ENCODE measurements at places on chromosomes 4 and X.
A peak's percentile ranks its signal among the peaks of the same experiment; 100 is the strongest.

DNA sequence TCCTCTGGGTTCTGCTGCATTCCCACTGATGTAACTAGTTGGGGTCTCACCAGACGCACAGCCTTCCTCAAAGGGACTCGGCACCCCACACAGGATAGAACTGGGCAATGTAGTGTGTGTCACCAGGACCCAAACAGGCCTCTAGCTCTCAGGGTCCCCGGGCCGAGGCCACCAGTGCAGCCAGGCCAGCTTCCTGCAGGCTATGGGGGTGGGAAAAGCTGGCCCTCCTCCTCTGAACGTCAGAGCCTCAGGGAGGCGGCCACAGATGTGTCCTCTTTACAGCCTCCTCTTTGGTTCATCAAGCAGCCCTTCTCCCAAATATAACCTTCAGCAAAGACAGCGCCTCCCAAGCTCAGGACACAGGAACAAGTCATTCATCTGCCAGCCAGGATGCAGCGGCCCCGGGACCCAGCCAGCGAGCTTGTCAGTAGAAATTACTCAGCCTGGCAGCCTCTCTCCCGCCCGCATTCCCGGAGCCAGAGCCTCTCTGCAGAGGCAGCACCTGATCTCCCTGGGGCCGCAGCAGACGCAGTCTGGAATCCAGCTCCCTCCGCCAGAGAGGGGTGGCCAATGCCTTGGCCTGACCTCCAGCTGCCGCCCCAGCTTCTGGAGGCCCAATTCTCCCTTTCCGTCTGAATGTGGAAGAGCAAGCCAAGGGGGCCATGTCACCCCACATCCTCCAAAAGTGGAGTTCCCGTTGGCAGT, 288.5 kb downstream of the FBXW7 start:
- no peak for DNase-seq

DNA sequence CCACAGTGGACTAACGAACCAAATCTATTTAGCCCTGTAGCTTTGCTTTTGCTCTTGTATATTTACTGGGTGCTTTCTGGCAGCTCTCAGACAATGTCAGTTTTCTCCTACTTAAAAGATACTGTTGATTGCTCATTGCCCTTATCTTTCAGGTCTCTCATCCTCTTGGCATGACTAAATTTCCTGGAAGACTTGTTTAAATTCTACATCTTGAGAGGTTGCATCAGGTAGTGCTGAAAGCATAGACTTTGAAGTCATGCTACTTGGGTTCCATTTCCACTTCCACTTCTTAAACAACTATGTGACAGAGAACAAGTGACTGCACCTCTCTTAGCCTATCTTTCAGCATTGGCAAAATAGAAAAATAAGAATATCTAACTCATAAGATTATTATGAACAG, 8.4 kb downstream of the TDO2 start:
- DNase-seq, result no peak

DNA sequence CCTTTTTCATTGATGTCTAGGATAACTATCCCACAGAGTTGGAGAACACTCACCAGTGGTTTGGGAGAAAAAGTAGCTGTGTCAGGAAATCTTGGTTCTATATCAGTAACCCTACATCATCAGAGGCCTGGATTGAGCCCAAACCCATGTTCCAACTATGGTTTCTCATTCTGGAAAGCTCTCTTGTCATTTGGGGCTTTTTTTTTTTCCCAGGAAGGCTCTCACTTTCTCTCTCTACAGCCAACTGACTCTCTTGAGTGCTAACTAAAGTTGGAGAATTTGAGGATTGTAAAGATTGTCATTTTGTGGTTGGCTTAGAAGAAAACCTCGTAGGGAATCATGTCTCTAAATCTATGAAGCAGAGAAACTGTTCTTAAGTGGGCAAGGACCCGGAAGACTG, 228.2 kb upstream of the DIPK2B start:
- no peak for DNase-seq

GRCh38 chr4:142752202-142752786, 93.8 kb downstream of the INPP4B start:
- no peak for DNase-seq

- DNase-seq, result peak; percentile 30
Observed at GRCh38 chrX:31323658-31324057, 251.8 kb upstream of the FTHL17 start.

- no peak for DNase-seq
Observed at GRCh38 chr4:125041372-125041930, 273.3 kb upstream of the FAT4 start.

DNA sequence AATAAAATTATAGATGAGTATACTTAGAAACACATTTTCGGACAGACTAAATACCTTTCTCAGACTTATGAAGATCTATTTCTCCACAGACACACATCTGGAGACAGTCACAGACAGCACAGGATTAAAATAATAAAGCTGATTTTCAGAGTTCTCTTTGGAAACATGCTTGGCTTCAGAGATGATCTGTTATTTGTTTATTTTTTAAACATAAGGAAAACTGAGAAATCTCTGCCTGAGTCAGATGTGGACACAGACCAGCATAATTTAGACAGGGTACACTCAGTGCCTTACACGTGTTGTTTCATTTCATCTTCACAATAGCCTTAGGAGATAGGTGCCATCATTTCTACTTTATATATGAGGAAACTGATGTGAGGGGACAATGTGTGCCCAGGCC, 92.1 kb downstream of the SLC9A7 start:
- DNase-seq, result no peak

DNA sequence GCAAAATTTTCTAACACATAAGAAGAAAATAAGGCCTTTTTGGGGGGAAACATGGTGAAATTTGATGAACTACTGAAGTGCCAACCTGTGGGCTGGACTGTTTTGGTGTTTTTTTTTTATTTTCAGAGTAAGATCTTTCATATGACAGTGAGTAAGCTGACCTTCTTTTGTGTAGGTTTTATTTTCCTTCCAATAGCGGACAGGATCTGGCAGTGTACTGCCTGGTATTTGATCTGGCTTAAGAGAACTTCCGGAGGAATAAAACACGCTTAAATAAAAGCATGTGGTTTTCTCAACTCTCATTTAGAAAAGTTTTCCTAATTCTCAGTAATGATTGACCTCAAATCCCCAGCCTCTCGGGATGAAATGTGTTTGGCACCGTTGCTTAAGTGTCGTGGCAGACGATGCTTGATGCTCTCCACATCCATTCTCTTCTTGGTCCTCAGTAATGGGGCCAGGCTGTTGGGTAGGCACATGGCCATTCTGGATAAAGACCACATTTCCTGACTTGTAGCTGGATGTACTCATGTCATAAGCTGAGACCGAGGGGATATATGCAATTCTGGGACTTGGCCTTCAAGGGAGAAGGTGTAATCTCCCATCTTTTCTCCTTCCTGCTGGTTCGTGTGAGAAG, 65.6 kb upstream of the PDLIM3 start:
- DNase-seq, result no peak

GRCh38 chr4:1502976-1503375, 96.7 kb upstream of the NKX1-1 start:
- no peak for DNase-seq

DNA sequence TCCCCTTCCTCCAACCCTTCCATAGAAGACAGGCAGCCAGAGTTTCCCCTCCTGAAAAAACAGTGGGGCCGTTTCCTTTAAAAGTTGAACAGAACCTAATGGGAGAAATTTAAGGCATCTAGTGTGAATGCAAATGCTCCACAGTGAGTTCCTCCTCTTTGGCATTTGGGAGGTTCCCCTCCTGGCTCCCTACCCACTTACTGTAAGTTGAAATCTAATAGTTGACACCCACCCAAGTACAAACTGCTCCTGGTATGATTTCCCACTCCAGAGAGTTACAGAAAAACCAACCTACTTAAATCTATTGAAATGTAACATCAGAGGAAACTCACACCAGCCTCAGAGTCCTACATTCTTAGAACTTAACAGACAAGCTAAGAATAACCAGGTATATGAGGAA, 17.6 kb downstream of the ENPEP start:
- no peak for DNase-seq

DNA sequence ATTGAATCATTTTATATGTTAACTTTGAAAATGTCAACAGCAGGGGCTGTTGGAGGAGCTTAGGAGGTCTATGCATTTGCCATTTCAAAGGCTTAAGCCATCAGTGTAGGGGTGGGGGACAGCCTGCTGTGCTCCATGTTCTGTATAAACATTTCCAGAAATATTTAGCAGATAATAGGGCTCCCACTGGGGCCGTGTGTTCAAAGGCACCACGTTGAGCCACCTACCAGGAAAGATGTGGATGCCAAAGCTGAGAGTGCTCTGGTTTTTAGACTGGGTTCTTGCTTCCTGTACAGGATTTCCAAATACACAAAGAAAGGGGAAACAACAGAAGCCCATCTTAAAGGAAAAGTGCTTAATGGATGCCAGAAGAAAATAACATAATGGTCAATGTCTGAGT, 219.5 kb downstream of the CENPC start:
- no peak for DNase-seq

DNA sequence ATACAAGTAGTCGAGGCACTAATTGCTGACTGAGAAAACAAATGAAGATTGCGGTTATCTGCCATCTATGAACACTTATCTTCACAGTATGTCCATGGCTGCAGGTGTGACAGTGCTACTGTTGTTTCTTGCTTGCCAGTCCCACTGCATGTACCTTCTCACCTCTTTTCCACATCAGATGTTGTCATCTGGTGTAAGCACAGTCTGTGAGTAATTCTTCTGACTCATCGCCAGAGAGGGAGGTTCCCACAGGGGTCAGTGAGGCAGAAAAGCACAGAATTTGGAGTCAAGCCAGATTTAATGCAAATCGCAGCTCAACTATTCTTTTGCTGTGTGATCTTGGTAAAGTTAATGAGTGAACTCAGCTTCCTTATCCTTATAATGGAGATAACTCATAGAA, 144.4 kb downstream of the GLRA2 start:
- peak; percentile 33 for DNase-seq

- peak; percentile 31 for DNase-seq
Observed at GRCh38 chr4:145618210-145618931, 814 bp upstream of the MMAA start.

DNA sequence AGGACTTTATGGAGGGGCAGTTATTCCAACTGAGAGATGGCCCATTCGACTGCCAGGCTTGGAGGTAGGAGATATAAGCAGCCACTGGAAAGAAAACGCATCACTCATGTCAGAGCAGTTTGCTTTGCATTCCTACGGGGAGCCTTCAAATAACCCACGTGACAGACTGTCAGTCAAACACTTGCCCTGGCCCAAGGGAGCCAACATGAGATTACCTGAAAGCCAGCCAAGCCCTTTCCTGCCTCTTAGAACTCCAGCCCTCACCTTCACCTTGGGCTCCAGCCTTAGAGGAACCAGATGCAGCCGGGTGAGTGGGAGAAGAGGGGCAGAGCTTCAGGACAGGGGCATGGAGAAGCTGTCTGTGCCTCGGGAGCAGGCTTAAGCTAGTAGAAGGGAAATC, 95.3 kb upstream of the CXCL13 start:
- DNase-seq, result no peak

DNA sequence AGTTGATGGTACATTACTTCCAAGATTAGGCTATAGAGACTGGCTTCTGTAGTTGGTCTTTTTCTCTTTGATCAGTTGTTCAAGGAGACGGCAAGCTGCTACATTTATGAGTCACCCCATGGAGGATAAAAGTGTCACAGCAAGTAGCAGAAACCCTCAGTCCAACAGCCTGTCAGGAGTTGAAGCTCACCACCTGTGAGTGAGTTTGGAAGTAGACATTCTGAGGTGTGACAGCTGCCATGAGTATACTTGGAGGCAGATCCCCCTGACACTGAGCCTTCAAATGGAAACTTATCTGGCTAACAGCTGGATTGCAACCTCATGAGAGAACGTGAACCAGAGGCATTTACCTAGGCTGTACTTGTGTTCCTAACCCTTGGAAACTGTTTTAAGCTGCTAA, 68.0 kb downstream of the CCNG2 start:
- DNase-seq, result no peak

GRCh38 chr4:162274354-162274753, 110.6 kb upstream of the FSTL5 start:
- no peak for DNase-seq

DNA sequence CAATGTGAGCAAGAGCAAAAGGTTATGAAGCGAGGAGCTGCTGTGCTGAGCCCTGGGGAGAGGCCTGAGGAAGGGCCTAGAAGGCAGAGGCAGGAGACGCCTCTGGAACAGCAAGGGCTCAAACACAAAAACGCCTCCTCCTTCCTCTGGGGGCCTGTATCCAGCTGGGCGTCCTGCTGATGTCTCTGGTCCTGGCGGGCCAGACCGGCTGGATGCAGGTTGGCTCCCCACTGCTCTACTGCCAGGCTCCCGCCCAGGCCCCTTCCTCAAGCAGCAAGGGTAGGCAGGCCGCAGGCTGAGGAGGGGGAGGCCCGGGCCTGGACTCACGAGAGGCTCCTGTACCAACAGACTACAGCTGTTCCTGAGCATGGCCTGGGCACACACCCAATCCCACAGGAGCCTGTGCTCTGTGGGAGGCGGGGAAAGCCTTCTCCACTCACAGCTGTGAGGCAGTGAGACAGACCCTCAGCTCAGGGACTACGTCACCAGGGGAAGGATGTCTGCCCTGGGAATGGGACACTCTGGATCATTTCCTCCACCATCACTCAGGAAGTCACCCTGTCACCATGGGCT, 2.3 kb downstream of the HAUS7 start:
- DNase-seq, result no peak

- no peak for DNase-seq
Observed at GRCh38 chr4:38514465-38515146, 149.4 kb upstream of the KLF3 start.

- no peak for DNase-seq
Observed at GRCh38 chrX:41336447-41336846, 2.5 kb downstream of the DDX3X start.

DNA sequence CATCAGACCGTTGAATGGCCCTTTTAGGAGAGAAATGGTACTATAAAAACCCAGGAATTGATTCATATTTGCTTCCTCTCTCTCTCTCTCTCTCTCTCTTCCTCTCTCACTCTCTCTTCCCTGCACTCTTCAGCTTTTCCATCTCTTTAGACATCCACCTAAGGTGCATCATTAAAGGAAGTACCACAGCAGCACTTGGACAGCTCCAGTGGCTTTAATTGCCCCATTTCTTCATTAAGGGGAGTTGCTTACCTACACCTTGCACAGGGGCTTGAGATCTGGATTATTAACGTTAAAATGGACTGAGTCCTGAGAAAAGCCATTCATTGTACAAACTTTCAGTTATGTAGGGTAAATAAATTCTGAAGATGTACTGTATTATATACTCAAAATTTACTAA, 323.6 kb downstream of the AFF2 start:
- DNase-seq, result no peak

All from GM13976 (cell line).